Panc1 (cell line): ENCODE measurements at places on chromosomes 2 and 18. TPM values are rescaled to one million over a fixed set of nuclear protein-coding genes. Genes with fewer than 3 reads are reported as not detected.

GRCh38 chr2:64303250-64303649 is 150.7 kb upstream of the LGALSL start:
- DNase-seq: no peak
- H3K27ac ChIP-seq: no peak overlapping the region
- H3K4me1 ChIP-seq: no peaks in the 10 kb centered on the region
- no peak overlapping the region for H3K4me3 ChIP-seq

DNA sequence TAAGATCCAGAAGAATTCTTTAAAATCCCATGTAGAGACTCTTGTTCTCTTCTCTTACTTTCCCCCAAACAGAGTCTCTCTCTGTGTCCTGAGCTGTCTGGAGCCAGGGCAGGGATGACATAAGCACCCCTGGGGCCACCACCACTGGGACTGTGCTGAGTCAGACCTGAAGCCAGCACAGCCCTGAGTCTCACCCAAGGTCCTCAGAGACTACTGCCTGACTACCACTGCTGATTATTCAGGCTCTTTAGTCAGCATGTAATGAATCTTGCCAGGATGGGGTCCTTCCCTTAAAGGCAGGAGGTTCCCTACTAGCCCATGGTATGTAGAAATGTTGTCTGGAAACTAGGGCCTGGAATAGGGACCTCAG is 34.9 kb upstream of the DYNC1I2 start:
- DNase-seq: no peak
- H3K27ac ChIP-seq: no peak overlapping the region
- no peak overlapping the region for H3K4me3 ChIP-seq
- H3K4me1 ChIP-seq: no peaks in the 10 kb centered on the region
- no peaks in the 10 kb centered on the region for H3K27me3 ChIP-seq

GRCh38 chr2:26580151-26580550 is 61.0 kb downstream of the CIB4 start:
- no peak overlapping the region for H3K27ac ChIP-seq
- no peak for DNase-seq
- H3K36me3 ChIP-seq: no peaks in the 10 kb centered on the region
- H3K4me1 ChIP-seq: no peaks in the 10 kb centered on the region; the same call in 1 of the 2 replicates
- peaks cover 2% of the 10 kb centered on the region for H3K27me3 ChIP-seq

Gene COLEC12
- total RNA-seq: 0.03 TPM

DNA sequence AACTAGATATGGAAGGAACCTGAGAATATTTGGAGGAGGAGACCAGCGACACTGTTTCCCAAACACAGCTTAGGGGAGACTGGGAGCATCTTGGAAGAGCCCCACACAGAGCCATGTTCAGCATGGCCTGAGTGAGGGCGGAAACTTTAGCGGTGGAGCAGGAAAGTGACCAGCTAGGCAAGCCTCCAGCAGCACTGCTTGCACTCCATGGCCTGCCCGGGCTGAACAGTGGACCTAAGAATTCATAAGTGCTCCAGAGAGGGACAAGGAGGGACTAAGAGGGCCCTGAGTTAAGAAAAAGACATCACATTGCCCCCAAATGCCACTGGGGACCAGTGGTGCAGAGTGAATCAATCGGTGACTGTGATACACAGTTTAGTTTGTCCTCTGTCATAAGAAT is 566.4 kb downstream of the TNS1 start:
- no peaks in the 10 kb centered on the region; the same call in 1 of the 2 replicates for H3K4me1 ChIP-seq
- DNase-seq: no peak
- no peak overlapping the region for H3K27ac ChIP-seq
- H3K27me3 ChIP-seq: no peaks in the 10 kb centered on the region
- H3K36me3 ChIP-seq: no peaks in the 10 kb centered on the region
